ENCODE measurements at places on chromosomes 2 and 18.

DNA sequence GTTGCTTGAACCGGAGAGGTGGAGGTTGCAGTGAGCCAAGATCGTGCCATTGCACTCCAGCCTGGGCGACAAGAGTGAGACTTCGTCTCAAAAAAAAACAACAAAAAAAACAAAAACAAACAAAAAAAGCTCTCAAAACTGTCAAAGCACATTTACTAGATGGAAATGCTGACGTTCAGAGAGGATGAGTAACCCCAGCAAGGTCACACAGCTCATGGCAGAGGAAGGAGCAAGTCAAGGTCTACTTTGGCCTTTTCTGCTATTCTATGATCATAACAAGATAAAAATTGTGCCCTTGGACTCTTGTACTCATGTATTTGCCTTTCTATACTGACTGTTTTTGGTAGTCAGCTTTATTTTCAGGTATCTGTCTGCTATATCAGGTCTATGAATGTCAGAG lies 109.5 kb downstream of the ARL6IP6 start:
- DNase-seq, result no peak

GRCh38 chr2:172087780-172088244 lies 2.5 kb downstream of the DLX1 start:
- no peak for DNase-seq

DNA sequence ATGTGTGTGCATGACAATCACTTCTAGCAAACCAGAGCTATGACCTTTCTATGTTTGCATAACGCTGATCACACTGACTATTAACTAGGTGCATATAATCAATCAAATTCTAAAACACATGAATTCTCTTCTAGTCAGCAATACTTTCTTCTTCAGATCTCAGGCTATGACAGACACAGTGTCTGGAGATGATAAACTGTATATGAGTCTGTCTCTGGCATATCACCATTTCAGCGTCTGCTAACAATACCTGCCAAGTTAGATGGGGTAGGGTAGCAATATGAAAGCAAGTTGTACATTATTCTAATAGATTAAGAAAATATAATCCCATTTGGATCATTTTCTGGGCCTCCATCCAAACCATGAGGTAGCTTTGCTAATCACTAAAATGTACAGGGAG lies 354.2 kb upstream of the EPHA4 start:
- DNase-seq, result no peak

GRCh38 chr18:12744103-12744502 lies 41.3 kb downstream of the PSMG2 start:
- DNase-seq, result no peak

DNA sequence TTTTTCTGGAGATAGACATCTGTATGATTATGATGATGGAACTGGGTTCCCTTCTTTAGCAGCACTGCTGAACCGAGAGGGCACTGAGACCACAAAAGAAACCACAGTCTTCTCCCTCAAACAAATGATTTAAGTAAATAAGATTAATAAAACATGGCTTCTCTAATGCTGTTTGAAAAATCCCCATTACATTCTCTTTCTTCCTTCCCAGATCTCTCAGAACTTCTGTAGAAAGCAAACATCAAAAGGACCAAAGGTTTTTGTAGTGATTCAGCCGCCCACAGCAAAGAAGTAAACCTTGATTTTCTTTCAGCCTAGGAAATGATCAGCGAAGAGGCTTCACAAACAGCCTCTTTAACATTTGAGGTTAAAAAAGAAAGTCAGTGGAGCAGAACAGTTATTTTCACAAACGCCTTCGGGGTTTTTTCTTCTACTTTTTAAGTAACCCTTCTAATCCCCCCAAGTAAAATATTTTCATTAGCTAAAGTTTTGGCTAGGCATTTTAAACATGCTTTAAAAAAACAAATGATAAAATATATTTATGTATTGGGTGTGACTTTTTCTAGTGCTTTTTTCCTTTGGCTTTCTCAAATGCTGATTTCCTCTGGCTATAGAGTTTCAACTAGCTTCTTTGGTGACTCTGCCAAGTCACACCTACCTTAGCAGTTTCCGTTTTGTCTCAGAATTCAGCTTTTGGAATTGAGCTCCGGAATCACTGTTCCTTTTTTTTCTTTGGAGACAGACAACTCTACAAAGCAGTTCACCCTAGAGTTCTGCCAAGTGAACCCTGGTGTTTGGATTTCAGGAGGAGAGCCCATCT lies 89.6 kb downstream of the UPP2 start:
- no peak for DNase-seq

DNA sequence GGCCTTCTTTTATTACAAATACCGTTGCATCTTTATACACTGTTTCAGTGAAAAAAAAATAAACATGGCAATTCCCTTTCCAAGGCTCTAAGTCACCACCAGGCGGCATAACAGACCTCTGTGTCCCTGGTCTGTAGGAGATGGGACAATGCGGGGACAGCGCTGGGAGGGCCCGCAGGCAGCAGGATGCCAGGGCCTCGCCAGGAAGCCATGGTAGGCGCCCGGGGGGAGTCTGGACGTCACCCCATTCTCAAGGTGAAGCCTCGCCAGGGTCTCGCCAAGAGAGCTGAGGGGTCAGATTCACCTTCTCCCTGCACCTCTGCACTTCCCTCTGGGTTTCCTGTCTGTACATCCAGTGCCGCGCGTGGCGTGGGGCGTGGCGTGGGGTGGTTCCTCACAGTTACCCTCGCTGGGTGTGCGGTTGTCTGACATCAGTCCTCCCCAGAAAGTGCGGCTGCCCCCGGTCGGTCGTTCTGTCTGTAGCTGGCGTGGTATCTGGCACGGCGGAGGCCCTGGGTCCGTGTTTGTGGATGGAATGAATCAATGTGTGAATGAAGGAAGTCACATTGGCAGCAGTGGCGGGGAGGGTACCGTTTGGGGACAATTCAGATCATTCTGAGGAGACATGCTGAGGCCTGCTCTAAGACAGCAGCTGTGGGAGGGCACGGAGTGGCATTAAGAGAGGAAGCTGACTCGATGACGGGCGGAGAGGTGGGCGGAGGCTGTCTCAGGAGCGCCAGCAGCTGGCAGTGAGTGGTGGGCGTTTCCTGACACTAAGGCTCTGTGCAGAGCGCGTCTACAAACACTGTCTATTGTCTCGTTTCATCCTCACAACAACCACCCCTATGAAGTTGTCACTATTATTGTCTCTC lies 46.0 kb downstream of the LRRFIP1 start:
- DNase-seq, result peak; percentile 9

DNA sequence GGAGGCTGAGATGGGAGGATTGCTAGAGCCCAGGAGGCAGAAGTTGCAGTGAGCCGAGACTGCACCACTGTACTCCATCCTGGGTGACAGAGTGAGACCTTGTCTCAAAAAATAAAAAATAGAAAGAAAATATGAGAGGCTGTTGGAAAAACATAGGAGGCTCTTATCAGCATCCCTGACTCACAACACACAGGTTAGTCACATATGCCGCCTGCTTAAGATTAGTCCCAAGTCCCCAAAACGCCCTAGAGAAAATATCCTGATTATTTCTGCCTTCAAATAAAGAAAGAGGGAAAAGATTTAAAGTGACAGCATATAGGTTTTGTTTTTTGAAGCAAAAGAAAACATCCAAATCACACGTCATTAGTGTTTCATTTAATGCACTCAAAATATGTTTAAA lies 29.8 kb upstream of the GALM start:
- DNase-seq, result no peak

- DNase-seq, result no peak
Measured at GRCh38 chr2:122266636-122267035, 511.2 kb downstream of the TSN start.

DNA sequence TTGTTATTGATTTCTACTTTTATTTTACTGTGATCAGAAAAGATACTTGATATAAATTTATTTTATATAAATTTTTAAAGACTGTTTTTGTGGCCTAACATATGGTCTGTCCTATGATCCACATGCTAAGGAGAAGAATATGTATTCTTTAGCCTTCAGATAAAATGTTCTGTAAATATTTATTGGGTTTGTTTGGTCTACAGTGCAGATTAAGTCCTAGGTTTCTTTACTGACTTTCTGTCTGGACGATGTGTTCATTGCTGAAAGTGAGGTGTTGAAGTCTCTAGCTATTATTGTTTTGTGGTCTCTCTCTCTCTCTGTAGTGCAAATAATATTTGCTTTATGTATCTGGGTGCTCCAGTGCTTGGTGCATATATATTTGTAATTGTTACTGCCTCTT lies 30.1 kb downstream of the OXER1 start:
- DNase-seq, result no peak

GRCh38 chr18:73975266-73975665 lies 172.4 kb downstream of the FBXO15 start:
- DNase-seq, result no peak

DNA sequence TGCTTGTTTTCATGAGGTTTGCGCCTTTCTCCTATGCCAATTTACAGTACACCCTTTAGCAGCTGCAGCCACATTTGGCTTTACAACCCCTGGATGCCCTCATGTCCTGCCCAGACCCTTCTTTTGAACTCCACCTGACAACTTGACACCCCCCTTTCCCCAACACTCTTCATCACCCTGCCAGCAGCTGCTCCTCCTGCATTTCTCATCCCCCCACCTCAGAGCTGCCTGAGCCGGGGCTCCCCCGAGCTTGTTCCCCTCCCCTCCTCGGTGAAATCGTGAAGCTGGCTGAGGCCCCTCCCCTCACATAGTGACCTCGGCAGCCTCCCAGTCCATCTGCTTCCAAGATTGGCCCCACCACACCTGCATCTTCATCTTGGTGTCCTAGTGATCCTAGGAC lies 40.5 kb downstream of the LRRFIP1 start:
- no peak for DNase-seq

GRCh38 chr2:64367444-64368232 lies 86.3 kb upstream of the LGALSL start:
- DNase-seq, result no peak

DNA sequence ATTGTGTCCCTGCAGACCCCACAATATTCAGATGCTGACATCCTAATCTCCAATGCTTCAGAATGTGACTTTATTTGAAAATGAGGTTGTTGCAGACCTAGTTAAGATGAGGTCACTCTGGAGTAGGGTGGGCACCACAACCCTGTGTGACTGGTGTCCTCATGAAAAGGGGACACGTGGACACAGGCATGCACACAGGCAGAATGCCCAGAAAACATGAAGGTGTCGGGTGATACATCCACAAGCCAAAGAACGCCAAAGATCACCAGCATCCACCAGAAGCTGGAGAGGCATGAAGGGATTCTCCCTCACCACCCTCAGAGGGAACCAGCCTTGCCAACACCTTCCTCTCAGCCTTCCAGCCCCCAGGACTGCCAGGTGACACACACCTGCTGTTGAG lies 69.3 kb downstream of the AFF3 start:
- no peak for DNase-seq

DNA sequence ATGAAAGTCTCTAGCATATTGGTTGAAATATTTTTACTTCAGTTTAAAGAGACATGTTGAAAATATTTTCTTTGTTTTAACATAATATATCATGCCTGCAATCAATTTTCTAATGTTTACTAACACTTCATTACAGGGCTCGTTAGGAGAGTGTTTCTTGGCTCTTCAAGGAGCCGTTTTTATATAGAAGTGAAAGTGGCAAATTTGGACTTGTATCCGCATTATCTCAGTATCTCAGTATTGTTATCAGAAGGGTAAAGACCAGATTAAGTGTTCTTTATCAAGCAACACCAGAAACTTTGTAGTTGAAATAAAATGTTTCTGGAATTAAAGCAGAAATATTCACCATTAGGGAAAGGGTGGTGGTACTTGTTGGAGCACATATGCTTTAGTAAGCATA lies 97.8 kb downstream of the BABAM2 start:
- DNase-seq, result no peak

GRCh38 chr2:29059624-29060023 lies 14.7 kb downstream of the PCARE start:
- DNase-seq, result no peak

DNA sequence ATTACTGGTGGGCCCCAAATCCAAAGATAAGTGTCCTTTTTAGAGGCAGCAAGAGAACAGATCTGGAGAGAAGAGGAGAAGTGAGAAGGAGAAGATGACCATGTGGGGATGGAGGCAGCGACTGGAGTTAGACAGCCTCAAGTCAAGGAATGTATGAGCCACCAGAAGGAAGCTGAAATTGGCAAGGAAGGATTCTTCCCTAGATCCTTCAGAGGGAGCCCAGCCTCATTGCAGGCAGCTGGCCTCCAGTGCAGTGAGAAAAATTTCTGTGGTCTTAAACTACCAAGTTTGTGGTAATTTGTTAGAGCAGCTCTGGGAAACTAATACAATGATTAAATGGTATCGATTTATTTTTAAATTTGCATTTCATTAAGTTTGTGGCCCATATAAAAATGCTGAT lies 167.9 kb downstream of the NCKAP5 start:
- DNase-seq, result no peak

DNA sequence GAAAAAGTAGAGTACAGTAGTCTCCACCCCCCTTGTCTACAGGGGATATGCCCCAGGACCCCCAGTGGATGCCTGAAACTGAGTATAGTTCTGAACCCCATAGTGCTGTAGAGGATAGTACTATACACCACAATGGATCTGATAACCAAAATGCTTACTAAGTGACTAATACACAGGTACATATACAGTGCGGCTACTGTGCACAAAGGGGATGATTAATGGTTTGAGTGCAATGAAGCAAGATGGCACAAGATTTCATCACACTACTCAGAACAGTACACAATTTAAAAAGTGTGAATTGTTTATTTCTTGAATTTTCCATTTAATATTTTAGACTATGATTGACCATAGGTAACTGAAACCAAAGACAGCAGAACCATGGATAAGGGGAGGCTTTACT lies 446.9 kb upstream of the NRP2 start:
- DNase-seq, result no peak

DNA sequence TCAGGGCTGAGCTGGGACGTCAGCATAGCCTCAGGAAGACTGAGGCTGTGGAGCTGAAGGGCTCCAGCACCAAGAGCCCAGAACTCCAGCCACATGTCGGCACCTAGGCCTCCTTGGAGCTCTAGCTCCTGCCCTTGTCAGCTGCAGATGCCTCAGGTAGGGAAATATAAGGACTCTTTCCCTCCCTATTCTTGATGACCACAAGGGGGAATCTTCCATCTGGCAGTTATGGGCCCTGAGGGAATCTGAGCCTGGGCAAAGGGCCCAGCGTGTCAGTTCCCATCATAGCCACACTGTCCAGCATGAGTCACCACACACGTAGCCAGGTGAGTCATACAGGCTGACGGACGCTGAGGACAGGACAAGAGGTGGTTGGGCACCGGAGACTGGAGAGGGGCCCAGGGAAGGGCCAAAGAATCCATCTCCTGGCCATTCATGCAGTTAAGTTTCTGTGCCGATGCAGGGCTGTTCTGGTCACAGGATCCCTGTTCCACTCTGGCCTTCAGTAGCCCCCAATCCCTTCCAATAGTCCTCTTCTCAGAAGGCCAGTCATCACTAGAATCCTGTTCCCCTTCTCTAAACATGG lies 1.8 kb downstream of the MPV17 start:
- no peak for DNase-seq
